NCI-H1436 (cell line): ENCODE measurements at places on chromosomes 1 and 21.

DNA sequence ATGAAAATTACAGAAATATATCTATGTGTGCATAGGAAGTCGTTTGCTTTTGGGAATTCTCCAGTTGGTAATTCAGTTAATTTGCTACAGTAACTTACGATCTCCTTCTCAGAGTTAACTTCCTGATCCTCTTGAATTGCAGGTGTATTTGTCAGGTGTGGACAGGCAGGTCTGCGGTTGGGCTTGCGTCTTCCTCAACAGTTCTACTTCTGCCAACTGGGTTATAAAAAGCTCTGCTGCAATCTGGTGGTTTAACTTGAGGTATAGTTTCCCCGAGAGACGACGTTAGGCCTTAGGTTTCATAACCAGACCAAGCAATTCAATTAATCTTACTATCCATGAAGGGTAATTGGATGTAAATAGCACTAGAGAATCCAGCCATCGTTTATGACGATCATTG is 88.2 kb downstream of the GABPA start:
- DNase-seq = no peak

DNA sequence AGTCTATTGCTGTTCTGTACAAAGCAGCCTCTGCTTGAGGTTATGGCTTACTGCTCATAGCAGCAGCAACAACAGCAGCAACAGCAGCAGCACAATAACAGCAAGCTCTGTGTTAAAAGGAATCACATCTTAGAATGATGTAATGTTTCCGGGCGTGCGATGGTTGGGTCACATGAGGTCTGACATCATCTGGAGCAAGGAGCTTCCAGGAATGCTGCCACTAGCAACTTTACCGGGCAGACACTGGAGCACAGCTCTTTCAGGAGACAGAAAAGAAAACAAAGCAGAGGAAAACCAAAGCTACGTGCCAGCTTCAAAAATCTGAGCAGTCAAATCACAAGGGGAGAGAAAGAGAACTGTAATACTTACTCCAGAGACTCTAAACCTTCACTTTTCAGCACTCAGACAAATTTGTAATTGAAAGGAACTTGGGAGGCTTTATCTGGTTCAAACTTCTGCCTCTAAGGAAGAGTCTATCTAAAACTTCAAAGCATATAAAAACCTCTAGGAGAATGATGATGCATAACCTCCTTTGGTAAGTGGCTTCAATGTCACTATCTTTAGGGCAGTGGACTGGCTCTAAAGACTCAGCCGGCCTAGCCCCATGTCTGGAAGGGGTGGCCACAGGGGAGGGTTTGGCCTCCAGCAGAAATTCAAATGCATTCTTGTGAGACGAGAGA is 28.3 kb upstream of the RAB3GAP2 start:
- peak; percentile 33 for DNase-seq

GRCh38 chr1:71498542-71498941 is 417.7 kb upstream of the ZRANB2 start:
- no peak for DNase-seq

DNA sequence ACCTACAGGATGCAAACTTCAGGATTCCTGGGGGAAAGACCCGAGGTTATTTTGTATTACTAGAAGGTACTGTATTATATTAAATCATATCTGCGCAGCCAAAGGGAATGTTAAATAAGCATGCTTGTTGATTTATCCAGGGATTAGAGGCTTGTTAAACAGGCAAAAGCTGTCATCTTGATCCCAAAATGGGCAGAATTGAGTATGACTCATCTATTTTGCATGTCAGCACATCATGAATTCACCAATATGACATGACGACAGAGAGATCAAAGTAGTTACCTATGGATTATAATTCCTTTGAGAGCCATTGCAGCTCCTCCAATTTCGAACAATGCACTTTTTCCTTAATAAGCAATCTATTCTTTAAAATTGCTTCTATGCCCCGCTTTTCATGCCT is 66.1 kb downstream of the TBX15 start:
- DNase-seq = no peak

DNA sequence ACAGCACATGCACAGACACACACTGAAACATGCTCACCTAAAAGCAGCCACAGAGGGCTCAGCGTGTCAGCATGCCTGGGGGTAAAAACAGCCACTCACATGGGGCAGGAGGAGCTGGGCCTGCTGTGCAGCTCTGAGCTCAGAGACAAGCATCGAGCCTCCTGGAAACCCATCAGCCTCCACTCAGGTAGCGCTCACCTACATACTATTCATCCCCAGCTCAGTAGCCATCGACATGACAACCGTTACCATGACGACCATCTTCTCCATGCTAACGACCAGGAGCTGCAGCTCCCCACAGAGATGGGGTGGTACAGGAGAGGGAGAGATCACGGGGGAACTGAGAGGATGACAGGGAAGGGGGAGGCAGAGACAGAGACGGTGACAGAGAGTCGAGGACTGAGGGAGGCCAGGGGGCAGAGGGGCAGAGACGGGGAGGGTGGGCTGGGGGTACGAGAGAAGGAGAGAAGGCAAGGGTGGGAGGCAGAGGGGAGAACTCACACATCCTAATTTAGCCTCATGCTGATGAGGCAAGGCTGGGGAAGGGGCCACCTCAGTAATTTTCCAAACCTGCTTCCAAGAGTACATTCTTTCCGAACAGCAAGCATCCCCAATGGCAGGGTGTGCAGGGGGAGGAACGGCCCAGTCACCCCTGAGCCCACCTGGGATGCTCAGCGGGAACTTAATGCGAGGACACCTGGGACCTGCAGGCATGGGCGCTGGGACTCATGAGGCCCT is 28.4 kb downstream of the SDC3 start:
- DNase-seq = peak; percentile 80
